NCI-H2227 treated with DMSO at 0.1 percent for 48 hours (cell line): ENCODE measurements at places on chromosomes 12 and 14.
A peak's percentile ranks its signal among the peaks of the same experiment; 100 is the strongest.

DNA sequence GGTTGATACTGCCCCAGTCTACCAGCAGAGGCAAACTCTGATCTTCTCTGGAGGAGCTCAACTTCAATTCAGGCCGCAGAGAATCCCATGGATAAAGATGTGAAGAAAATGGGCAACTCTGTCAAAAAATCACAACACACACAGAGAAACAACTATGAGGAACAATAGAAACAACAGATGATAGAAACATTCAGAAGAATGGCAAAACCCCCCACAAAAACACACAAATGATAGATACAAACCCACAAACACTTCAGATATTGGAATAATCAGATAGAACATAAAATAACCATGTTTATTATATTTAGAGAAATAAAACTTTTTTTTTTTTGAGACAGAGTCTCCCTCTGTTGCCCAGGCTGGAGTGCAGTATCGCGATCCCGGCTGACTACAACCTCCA lies 20.0 kb upstream of the HVCN1 start:
- DNase-seq, result no peak

DNA sequence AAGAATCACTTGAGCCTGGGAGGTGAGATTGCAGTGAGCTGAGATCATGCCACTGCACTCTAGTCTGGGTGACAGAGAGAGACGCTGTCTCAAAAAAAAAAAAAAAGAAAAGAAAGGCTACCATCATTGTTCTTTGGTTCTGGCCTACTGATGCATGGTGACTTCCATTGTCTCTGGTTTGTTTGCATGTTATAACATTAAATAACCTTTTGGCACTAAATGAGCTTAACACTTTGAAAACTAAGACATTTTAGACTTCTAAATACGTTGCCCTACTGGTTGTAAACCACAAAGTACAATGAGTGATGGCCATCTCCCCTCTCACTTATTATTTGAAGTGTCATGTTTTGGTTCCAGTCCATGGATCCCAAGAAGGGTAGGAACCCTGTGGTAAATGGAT lies 152.9 kb upstream of the CPM start:
- no peak for DNase-seq

DNA sequence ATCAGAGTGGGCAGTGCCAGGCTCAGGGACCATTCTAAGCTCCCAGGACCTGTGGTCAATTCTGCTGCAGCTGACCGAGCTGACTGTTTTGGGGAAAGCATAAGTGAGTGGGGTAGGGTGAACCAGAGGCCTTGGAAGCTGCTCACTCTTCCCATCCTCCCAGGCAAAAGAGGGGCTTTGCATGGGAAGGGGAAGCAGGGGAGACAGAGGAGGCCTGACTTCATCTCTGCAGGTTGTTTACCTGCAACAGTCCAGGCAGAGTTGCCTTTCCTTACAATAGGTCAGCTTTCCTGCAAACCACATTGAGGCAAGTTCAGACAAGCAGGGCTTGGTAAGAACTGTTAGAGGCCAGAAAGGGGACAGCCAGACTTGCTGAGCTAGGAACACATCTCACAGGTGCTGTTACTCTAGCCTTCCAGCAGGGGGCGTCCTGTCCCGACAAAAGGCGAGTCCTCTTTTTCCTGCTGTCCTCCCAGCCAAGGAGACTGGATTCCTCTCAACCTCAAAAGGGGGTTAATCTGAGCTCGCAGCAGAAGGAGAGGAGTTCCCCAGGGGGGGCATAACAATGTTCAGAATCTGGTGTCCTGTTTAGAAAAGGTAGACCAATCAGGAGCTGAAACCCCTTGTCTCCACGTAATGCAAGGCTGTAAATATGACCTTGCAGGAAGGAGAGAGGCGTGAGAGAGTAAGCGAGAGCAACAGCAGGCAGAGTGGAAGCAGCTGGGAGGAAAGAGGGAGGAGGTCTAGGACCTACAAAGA lies 4.3 kb upstream of the DHRS2 start:
- DNase-seq, result peak; percentile 82

DNA sequence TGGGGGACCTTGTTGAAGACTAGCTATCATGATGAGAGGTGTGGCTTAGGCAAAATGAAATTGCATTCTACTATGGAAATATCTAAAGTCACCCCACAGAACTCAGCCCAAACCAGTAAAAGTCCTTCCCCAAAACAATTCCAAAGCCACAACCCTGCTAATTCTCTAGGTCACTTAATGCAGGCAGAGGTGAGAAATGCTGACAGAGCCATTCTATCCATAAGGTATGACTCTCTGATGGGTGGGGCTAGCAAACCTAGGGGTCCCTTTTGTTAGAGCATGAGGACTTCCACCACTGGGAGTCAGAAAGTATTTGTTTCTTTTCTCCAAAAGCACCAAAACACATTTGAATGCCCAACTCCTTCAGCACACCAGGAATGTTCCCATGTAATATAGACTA lies 12.7 kb upstream of the BMP4 start:
- no peak for DNase-seq

DNA sequence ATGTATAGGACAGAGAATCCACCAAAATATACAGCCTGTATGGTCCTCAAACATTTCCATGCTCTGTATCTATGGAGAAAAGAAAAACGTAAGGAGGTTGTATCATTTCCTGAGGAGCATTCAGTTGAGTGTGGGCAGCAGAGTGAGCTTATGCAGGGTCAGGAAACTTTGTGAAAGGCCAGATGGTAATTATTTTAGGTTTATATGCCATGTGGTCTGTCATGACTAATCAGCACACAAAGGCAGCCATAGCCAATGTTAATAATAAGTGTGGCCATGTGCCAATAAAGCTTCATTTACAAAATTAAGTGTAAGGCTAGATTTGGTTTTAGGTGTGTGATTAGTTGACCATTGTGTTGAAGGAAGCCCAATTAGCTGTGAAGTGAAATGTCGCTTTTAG lies 33.2 kb upstream of the A2M start:
- no peak for DNase-seq

- DNase-seq, result no peak
Observed at GRCh38 chr14:99176156-99176945, 95.6 kb downstream of the BCL11B start.

GRCh38 chr14:74976264-74977113 lies 21.1 kb upstream of the PGF start:
- no peak for DNase-seq

DNA sequence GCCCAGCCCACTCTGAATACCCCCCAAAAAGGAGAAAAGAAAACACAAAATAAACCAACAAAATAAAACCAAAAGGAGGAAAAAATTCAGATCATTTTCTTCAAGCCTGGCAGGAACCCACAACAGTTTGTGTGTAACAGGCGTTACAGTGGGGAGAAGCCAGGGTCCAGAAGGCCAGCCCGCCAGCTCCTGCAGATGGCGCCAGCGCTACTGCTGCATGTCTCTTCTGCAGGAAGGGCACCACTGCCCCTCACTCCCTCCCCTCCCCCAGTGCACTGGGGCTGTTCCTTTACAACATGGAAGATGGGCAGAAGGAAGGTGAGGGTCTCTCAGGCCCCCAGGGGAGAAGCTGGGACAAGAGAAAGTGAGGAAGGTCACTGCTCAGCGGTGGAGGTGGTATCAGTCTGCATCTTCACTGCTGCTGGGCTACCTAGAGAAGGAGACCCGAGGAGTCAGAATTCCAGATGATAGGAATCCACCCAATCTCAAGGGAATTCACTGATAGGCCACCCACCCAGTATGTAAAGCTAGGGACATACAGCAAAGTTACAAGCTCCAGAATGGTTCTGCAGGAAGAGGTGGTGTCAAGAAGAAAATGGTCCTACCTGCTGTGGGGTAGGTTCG lies 2.3 kb upstream of the NOP2 start:
- DNase-seq, result peak; percentile 33

DNA sequence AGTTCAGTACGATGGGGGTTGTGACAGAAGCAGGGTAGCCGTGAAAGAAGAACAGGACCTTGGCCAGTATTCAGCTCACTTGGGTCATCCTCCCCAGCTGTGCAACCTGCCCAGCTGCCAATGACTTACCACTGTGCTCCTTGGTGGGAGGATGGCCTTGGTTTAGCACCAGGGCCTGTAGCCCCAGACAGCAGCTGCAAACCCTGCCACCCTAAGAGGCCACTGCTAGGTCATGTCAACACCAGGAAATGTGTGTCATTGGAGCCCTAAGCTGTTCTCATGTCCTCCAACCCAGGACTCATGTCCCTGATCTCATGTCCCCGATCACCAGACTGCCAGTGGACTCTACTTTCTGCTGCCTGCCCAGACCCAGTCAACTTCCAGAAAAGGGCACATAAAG lies 3.0 kb upstream of the CRACR2A start:
- no peak for DNase-seq

GRCh38 chr12:110957159-110957558 lies 36.8 kb upstream of the MYL2 start:
- DNase-seq, result no peak

- no peak for DNase-seq
Observed at GRCh38 chr12:46207644-46208043, 61.2 kb downstream of the SLC38A1 start.

GRCh38 chr12:60120199-60120598 lies 524.4 kb downstream of the SLC16A7 start:
- no peak for DNase-seq

DNA sequence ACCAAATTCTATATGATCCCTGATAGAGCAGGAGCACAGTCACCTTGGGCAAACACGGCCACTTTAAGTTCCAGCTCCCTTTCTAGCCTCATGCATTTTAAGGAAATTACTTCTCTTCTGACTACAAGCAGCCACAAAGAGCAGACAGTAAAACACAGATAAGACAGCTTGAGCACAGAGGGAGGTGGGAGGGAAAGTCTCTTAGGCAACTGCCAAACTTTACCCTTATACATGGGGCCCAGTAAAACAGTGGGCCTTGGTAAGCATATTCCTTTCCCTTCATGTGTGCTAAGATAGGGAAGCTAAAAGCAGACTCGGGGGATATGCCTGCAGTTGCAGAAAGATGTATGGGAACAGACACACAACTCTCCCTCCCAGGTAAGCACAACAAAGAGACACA lies 235.9 kb downstream of the CPNE8 start:
- no peak for DNase-seq

DNA sequence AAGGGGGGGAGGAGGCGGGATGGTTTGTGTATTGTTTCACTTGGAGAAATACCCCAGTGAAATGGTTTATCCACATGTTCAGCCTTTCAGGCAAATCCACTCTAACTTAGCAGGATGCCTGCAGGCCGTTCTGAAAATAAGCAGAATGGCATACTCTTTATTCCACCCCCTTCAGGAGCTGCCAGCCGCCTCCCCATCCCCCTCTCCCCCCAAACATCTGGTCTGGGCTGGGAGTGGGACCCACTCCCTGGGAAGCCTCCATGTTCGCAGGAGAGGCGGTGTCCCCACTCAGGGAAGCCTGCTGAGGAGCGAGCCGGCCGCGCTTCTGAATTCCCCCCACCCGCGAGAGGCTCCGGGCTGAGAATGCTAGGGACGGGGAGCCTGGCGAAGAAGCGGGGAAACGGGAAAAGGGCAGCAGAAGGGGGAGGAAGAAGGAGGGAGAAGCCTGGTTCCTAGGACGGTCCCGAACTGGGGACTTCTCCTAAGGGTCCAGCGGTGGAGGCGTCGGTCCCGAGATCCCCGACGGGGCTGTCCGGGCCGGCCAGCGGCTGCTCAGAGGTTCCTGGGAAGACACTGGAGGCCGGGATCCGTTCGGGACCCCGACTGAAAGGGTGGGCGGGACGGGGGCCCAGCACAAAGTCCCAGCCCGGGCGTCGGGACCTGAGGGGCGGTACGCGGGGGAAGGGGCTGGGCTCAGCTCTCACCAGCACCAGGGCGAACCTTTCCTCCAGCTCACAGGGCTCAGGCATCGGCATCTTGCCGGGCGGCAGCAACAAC lies 666 bp downstream of the FMNL3 start:
- DNase-seq, result peak; percentile 17

DNA sequence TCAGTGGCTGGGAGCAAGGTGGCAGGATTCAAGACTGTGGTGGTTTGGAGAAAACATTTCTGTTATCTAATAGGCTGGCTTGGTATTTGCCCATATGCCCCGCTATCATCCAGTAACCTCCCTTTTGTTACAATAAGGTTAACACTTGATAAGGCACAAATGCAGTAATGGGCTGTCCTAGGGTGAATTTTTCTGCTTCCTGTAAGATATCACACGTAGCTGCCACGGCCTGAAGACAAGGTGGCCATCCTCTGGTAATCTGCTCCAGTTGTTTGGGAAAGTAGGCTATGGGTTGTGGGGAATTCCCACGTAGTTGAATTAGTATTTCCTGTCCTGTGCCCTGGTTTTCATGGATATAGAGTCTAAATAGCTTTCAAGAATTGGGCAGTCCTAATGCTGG lies 23.1 kb downstream of the ANG start:
- DNase-seq, result no peak

- peak; percentile 94 for DNase-seq
Observed at GRCh38 chr12:94100990-94101737, 47.2 kb upstream of the PLXNC1 start.

- DNase-seq, result no peak
Observed at GRCh38 chr14:95165517-95165916, 8.2 kb upstream of the DICER1 start.

GRCh38 chr12:8093291-8093690 lies 11.2 kb downstream of the NECAP1 start:
- DNase-seq, result no peak

DNA sequence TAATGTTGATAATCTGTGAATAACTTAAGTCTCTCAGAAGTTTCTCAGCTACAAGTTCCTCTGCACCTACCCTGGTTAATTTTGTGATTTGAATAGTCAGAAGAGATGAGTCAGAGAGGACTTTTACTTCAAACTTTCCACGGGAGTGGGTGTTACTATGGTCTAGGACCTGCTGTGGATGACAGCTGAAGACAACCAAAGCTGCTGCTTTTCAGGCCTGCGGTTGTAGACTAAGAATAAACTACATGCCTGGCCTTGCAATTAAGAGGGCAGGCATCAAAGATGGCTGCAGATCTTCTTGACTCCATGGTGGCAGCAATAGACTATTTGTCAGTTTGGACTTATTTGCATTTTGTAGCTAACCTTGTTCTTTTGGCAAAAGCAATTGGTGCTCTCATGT lies 227.1 kb upstream of the KRR1 start:
- DNase-seq, result no peak

DNA sequence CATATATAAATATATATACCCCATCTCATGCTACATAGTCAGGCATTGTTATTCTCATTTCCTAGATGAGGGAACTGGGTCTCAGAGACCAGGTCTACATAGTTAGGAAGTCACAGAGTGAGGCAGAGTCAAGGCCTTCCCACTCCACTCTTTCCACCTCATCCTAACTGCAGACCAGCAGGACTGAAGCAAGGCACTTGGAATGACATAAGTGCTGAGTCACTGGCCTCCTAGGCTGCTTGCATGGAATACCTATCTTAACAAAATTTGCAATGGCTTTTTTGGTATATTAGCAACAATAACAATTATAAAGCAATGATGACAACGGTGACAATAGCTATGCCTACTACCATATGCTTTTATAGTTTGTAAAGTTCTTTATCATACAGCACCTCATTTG lies 5.4 kb upstream of the ANO4 start:
- no peak for DNase-seq

- no peak for DNase-seq
Observed at GRCh38 chr14:57848353-57848752, 17.5 kb downstream of the SLC35F4 start.

DNA sequence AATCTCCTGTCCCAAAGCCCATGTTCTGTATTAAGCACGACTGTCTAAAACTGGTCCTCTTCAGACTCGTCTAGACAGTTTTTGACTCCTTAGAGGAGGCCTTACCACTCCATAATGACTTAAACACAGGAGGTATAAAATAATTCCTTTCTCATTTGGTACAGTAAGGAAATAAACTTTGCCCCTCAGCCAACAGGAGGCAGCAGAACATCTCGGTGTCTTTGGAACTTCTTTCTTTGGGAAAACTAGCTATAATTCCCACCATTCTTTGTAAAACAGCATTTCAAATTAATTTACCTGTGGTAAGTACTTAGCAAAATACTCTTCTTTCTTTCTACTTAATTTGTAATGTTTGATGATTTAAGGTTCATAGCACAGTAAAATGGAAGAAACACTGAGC lies 292.7 kb upstream of the G2E3 start:
- DNase-seq, result no peak
